Activated T-cell treated with anti-CD3 and anti-CD28 coated beads, Interleukin-2, amount 50 U/mL, for 4 hours (primary cell): ENCODE measurements at places on chromosomes 1 and 21. TPM values are rescaled to one million over a fixed set of nuclear protein-coding genes. Genes with fewer than 3 reads are reported as not detected.

Gene FNDC5
- not detected for total RNA-seq

Gene ACOT11
- total RNA-seq = 0.35 TPM

DNA sequence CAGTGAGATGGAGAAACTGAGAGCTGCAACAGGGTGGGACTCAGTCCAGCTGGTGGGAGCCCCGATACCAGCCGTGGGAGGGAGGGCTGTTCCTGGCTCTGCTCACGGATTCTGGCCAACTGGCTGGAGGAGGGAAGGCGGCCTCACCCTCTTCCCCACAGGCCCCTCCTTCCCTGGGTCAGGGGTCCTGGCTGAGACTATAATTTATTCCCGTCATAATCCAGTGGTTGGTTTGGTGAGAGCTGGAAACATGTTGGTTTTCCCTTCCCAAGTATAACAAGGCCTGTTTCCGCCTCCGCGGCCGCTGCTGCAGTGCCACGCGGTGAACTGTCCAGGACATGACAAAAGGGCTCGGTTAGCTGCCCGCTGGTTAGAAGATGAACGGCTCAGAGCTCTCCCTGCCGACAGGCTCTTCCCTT is 10.0 kb downstream of the PTPRF start:
- no peak for DNase-seq

GRCh38 chr1:166908942-166909341 is 32.9 kb upstream of the TADA1 start:
- no peak for DNase-seq

GRCh38 chr1:20380616-20381035 is 90.0 kb downstream of the VWA5B1 start:
- DNase-seq = no peak

Gene WNT3A
- total RNA-seq = not detected

GRCh38 chr1:119767486-119767885 is 1.2 kb downstream of the HMGCS2 start:
- no peak for DNase-seq
